Stimulated activated CD8-positive, alpha-beta memory T cell treated with anti-CD3 and anti-CD28 coated beads, Interleukin-12 subunit alpha, Interleukin-12 subunit beta, amount 100 ng/mL, for 1 hour (primary cell): ENCODE measurements at places on chromosomes 12 and 14.

DNA sequence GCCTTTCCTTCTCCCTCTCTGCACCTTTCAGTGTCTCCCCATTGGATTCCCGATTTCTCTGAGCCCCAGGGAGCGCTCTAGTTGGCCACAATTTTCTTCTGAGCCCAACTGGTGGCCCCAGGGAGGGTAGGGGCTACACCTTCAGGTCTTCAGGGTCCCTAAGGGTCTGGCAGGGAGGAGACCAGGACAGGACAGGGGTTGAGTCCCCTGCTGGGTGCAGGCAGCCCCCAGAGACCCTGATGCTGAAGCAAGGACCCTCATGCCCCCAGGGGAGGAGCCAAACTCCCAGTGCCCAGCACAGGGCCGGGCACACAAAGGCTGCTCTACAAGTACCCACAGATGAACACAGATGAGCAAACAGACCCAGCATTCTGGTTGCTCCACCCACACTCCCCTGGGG lies 12.7 kb downstream of the FOXN4 start:
- no peak for DNase-seq

DNA sequence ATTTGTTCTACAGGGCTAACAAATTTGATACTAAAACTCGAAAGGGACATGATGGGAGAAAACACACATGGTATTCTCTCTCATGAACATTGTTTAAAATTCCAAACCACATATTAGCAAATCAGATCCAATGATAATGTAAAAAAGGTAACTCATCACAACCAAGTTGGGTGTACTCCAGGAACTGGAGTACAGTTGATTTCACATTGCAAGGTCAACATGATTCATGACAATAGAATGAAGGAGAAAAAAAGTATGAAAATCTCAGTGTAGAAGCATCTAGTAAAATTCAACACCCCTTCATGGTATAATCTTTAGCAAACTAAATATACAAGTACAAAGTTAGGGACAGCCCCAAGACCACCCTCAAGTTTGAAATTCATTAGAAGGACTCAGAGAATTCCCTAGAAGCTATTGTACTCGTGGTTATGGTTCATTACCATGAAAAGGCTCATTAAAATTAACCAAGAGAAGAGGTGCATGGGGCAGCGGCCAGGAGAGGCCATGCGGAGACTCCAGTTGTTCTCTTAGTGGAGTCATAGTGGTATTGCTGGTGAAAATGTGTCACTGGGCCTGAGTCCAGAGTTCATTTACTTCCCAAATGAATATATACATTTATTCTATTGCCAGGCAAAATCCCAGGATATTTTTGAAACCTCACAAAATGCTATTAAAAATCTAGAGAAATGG lies 3.1 kb upstream of the CDCA4 start:
- no peak for DNase-seq

- DNase-seq = peak; percentile 88
Measured at GRCh38 chr12:124927201-124928094, 13.0 kb upstream of the UBC start.

DNA sequence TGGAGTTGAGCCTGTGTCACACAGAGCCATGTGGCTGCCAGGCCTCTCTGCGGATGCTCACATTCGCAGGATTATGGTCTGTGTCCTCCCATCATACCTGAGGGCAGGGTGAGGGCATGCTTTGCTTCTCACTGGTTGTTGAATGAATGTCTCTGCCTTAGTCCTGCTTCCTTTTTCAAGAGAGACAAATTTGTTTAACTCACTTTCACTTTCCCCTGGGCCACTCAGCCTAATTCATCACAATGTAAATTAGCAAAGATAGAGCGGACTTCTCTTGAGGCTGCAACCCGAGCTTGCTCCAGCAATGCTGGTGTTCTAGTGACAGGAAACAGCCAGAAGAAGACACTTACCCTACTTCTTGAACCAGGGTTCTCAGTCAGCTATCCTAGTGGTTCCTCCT lies 35.5 kb upstream of the PAX9 start:
- DNase-seq = no peak

DNA sequence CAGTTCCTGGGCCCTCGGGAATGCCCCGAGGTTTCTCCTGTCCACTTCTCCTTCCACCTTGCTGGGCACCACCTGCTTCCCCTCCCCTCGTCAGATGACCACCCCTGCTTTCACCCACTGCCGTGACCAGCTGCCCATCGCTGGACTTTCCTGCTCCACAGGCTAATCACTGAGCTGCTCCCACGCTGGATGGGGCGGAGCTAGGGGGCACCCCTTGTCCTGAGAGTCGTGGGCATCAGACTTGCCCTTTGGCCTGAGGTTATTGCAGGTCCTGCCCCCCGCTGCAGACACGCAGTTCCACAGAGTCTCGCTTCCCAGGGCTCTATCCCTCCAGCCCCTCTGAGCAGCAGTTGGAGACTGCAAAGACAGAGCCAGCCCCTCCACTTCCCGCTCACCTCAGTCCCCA lies 427 bp downstream of the SLC6A12 start:
- DNase-seq = no peak

DNA sequence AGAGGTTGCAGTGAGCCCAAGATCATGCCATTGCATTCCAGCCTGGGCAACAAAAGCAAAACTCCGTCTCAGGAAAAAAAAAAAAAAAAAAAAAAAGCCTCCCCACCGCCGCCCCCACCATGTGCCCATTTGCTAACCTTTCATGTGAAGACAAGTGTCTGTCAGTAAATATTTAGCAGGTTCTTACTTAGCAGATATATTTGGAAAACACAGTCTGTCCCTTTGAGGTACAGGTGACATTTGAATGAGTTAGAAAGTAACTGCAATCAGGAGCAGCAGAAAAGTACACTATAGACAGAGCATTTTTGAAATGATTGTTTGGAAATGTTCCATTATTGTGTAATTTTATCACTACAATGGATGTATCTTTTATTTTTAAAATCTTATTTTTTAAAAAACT lies 119.7 kb downstream of the FGD4 start:
- no peak for DNase-seq

- no peak for DNase-seq
Measured at GRCh38 chr12:30025317-30025716, 241.6 kb upstream of the TMTC1 start.

DNA sequence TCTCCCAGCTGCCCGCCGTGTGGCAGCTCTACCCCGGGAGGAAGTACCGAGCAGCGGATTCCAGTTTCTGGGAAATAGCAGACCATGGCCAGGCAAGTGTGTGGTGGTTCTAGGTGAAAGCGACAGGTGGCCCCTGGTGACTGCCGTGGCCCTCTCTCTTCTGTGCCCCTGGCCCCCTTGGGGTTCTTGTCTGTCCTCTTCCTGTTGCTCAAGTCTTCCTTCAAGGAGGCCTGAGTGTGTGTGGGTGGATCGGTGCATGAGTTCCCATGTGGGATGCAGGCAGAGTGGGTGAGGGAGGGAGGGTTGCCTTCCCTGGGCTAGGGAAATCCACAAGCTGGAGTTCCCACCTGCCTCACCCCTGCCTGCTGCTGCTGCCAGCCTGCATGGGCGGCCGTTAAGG lies 4.6 kb downstream of the TCL1B start:
- no peak for DNase-seq

GRCh38 chr12:1102791-1103450 lies 111.9 kb downstream of the ERC1 start:
- no peak for DNase-seq

DNA sequence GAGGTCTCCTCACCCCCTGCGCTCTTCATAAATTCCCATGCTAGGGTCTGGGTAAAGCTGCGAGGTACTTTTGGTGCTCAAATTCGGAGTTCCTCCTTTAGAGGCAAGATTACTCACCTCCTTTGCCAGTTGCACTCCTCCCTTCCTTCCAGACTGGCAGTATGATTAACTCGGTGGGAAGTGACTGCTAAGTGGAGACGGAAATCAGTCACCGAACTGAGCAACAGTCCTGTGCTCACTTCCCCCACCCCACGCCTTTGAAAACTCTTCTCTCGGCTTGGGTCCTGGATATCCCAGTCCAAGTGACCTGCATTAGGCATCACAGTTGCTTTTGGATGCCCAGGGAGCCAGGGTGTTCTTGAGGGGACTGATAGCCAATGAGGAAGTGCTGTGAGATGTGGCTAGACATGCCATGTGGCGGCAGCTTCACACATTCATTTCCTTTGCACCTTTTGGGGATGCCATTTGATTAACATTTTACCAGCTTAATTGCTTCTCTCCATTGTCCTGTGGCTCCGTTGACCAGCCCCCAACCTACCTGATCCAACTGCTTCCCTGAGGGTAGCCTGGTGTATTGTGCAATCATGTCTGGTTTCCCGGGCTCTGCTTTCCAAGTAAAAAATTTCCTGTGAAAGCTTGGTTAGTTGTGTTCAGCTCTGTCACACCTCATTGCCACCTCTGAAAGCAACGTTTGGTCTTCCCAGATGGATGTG lies 840 bp downstream of the PNP start:
- DNase-seq = peak; percentile 33

DNA sequence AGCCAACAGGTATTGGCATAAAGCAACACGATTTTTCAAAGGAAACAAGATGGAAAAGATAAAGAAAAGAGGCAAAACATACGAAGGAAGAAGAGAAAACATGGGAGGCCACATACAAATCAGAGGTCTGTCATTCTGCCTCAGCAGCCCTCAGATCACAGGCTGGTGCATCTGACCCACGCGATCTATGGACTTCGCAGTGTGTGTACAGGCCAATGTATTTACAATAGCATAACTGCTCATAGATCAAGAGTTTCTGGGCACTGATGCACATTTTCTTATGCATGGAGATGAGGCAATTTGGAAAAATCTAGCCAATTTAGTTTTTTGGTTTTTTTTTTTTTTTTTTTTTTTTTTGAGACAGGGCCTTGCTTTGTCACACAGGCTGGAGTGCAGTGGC lies 245.4 kb downstream of the DUSP6 start:
- DNase-seq = no peak

GRCh38 chr12:113831016-113831415 lies 135.1 kb downstream of the RBM19 start:
- no peak for DNase-seq

DNA sequence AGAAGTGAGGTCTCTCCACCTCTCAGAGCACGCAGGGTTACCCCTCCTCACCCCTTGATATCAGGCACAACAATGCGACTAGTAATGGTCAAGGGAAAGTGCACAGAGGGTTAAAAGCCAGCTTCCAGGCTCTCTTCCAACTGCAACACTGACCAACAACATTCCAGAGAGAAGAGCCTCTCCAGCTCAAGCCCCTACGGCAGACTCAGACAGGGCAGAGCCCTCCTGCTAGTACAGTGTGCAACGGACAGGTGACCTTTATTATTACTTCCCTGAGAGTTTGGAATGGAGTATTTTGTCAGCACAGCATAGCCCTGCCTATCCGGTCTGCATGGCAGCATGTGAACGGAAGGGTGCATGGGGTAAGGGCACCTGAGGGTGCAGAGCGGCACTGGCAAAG lies 73.0 kb downstream of the PTPN21 start:
- no peak for DNase-seq

- DNase-seq = no peak
Measured at GRCh38 chr14:79965896-79966295, 245.4 kb downstream of the DIO2 start.

DNA sequence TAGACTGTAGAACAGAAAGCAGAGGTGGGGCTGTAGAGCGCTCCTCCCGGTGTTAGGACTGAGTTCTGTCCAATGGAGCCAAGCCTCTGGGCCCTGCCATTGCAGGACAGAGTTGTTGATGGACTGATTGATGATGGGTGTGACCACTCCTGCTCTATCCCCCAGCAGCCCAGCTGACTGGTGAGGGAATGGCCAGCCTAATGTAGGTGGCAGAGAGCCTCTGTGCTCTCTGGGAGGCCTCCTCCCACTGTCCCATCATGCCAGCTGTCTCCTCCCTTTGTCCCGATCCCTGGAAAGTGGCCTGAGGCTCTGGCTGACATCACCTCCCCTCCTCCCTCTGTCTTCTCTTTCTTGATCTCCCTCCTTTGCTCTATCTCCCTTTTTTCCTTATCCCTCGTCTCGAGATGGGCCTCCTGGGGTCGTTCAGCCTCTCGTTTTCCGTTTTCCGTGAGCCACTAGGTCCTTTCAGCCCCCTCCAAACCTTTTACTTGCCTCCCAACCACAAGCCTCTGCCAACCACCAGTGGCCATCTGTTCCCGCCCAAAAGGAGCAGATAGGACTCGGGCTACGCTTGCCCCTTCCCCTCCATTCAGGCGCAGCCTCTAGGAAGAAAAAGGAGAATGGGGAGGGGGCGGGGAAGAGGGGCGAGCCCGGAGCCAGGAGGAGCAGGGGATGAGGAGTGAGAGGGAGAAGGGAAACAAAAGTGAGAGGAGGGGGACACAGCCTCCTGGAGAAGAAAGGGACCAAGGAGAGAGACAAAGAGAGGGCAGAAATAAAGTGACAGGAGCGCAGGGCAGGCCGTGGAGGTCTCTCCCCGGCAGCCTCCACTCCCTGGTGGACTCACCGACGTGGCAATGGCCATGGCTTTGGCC lies 572 bp downstream of the EFS start:
- no peak for DNase-seq

GRCh38 chr12:39157696-39158342 lies 252.4 kb upstream of the CPNE8 start:
- DNase-seq = no peak

DNA sequence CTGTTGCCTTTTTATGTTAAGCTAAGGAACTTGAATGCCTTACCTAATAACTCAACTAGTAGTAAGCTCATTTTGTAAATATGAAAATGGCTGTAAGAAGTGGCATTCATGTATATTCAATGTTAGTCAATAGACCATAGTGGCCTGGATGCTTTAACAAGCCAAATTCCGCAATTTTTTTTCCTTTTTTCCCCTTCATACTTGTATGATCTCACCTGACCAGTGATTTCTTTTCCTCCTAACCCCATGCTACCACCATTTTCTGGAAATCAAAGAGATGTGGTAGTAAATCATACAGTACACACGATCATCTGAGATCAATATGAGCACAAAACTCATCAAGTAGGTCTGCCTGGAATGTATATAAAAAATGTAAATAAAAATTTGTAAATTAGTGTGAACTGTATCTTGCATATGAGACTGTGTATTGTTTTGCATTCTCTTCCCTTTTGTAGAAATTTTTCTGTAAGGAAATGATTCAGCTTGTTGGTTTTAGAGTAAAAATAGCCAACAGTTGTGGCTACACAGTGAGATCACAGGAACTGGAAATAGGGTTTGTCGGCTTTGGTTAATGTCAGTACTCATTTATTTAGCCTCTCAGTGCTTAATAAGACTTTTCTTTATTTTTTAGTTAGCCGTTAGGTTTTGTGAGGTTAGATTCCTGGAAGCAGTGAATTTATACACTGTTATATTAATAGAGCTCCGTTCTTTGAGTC lies 62.5 kb downstream of the ETNK1 start:
- no peak for DNase-seq

- peak; percentile 29 for DNase-seq
Measured at GRCh38 chr12:123983822-123984485, 10.9 kb downstream of the ZNF664 start.

GRCh38 chr12:91327131-91327530 lies 144.5 kb upstream of the DCN start:
- DNase-seq = no peak
